ENCODE measurements at places on chromosomes 12 and 14.

GRCh38 chr12:20125276-20125798 lies 243.0 kb upstream of the PDE3A start:
- DNase-seq, result no peak

- DNase-seq, result no peak
Observed at GRCh38 chr14:69901113-69901951, 22.1 kb downstream of the SMOC1 start.

GRCh38 chr12:51911788-51912711 lies 4.7 kb downstream of the ACVRL1 start:
- DNase-seq, result no peak

DNA sequence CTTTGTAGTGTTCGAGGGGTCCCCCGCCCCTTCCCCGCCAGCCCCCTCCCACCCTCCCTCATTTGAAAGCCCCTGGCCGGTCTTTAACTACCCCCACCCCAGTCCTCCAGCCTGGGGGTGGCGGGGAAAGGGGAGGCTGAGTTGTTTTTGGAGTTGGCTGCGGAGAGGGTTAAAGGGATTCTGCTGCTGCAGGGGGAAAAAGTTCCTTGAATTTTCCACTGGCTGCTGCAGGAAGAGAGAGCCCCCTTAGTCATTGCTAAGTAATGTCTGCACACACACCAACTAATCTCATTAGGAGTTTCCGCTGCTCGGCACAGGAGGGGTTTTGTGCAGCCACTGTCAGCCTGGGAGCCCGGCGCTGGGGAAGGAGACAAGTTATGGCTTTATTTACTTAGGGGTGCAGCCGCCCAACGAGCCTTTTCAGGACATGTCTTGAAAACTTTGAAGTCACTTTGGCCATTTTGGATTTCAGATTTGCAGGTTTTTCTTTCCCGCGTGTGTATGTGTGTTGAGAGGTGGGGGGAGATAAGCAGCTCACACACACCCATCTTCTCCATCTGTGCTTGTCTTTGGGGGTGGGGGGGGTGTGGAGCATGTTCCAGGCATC lies 1.8 kb downstream of the ELK3 start:
- no peak for DNase-seq

DNA sequence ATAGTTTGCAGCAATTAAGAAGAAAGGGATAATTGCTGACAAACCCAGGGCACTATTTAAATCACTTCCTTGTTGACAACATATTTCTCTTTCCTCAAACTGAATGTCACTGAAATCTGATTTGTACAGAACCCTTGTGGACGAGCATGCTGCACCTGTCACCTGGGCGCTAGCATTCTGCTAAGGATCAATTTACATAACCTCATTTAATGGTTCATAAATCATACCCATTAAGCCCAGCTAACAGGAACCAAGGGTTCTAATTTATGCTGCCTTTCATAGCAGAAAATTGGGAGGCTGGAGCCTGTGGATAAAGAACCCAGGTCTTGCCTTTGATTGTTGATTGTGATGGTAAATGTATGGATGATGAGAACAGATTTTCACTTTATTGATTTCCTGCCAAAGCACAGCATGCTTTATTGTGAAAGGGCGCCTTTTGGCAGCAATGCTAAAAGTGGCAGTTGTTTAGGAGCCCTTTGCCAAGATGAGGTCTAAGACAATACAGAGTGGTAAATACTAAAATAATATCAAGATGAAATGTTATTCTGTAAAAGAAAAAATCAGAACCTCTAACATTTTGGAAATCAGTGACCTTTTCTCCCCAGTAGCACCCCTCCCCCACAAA lies 95.4 kb downstream of the NKX2-1 start:
- no peak for DNase-seq

GRCh38 chr12:56932146-56932545 lies 2.1 kb downstream of the SDR9C7 start:
- DNase-seq, result no peak

- no peak for DNase-seq
Observed at GRCh38 chr12:29547151-29547632, 49.7 kb upstream of the OVCH1 start.

DNA sequence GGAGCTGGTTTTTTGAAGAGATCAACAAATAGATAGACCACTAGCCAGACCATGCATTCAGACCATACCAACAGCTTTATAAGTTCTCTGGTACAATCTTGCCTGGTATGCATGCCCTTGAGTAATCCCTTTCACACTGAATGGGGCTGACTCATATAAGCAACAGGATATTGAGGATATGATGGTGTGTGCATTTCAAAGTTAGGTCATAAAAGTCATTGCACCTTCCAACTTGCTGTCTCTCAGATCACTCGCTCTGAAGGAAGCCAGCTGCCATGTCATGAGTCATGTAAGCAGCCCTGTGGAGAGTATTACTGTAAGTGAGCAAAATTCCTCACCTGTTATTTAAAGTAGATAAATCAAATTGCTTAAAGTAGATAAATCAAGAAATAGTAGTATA lies 45.0 kb upstream of the OR6J1 start:
- DNase-seq, result no peak
